ENCODE measurements at places on chromosomes 7 and 10. TPM values are rescaled to one million over a fixed set of nuclear protein-coding genes. Genes with fewer than 3 reads are reported as not detected.
A peak's percentile ranks its signal among the peaks of the same experiment; 100 is the strongest.

DNA sequence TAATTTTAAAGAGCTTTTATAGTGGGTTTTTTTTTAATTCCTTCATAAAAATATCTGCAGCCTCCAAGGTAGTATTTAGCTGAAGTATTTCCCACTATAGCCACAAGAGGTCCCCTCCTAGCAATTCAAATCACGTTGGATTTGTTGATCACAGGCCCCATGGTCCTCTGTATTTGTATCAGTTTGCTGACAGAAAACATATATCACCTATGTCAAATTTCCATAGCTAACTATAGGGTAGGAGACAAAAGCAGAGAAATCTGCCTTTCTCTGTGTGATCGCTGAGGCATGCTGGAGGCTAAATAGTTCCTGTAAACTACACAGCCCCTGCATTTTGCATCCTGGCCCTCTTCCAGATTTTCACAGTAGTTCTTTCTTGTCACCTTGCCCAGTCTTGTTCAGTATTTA is 1.7 kb upstream of the CTNNA3 start:
- no peaks in the 10 kb centered on the region for H3K36me3 ChIP-seq
- H3K4me3 ChIP-seq: no peak overlapping the region
- H3K27ac ChIP-seq: no peak overlapping the region
- H3K4me1 ChIP-seq: no peaks in the 10 kb centered on the region
- DNase-seq: peak; percentile 9
- H3K27me3 ChIP-seq: peaks cover 28% of the 10 kb centered on the region

DNA sequence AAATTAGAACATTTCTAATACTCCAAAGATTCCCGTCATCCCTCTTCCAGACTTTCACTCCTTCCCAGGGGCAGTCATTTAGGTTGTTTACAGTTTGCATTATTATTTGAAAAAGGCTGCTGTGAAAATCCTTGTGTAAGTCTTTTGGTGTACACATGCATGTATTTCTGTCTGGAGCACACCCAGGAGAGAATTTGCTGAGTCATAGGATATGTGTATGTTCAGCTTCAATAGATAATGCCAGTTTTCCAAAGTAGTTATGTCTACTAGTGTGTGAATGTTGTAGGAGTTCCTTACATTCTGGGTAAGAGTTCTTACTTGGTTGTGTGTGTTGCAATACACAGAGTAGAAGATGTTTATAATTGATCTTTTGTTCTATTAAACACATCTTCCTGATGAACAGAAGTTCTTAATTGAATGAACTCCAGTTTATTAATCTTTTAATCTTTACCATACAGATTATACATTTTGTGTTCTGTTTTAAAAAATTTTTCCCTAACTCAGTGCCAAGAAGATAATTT is 25.3 kb downstream of the CROT start:
- H3K27me3 ChIP-seq: no peaks in the 10 kb centered on the region
- H3K4me1 ChIP-seq: peaks cover 2% of the 10 kb centered on the region
- no peak for DNase-seq
- H3K4me3 ChIP-seq: no peak overlapping the region
- H3K27ac ChIP-seq: no peak overlapping the region
- no peaks in the 10 kb centered on the region for H3K36me3 ChIP-seq

DNA sequence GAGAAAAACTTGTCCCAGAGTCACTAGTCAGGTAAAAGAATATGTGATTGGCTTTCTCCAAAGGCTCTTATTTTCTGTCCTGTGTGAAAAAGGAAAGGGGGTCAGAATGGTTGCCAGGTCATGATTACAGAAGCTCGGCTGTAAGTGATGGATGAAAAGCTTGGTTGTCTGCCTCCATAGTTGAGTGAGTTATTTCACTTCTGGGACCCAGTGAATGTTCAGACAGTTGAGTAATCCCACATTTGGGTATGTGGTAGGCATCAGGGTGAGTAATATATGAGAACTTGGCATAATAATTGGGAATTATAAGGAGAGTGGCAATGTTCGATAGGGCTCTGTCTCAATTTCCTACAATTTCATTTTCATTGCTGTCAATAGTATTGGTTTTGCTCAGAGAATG is 72.5 kb downstream of the BBS9 start:
- H3K4me3 ChIP-seq: no peak overlapping the region
- peaks cover 3% of the 10 kb centered on the region for H3K4me1 ChIP-seq
- H3K27ac ChIP-seq: no peak overlapping the region
- no peak for DNase-seq
- no peaks in the 10 kb centered on the region for H3K36me3 ChIP-seq
- no peaks in the 10 kb centered on the region for H3K27me3 ChIP-seq

The SNX10 gene
- 51.1 TPM for total RNA-seq

Data from activated CD8-positive, alpha-beta T cell treated with anti-CD3 and anti-CD28 coated beads for 36 hours (primary cell).